Ascending aorta (tissue), 2 donors: ENCODE measurements at places on chromosomes 7 and 10.
A peak's percentile ranks its signal among the peaks of the same experiment; 100 is the strongest.

DNA sequence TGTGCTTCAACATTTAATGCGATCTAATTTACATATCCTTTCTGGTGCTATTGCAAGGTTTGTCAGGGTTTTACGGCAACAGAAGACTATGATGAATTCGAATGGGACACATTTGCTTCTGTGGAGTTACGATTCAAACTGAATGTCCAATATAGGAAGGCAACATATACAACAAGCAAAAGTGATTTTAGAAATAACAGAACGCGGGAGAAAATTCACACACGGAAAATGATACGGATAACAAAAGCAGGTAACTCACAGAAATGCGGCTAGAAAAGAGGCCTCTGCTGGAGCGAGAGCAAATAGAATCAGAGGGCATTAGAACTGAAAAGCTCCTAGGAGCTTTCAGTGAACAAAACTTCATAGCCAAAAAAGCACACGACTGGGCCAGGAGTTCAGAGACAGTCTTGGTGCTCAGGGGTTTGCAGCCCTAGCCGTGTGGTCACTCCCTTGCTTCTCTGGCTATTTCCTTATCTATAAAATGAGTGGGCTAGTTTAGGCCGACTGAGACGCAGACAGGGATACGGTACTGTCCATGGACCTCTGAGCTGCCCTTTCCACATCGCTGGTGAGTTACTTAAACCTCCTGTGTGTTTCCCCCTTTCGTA lies 557 bp upstream of the TAX1BP1 start:
- DNase-seq = no peak

DNA sequence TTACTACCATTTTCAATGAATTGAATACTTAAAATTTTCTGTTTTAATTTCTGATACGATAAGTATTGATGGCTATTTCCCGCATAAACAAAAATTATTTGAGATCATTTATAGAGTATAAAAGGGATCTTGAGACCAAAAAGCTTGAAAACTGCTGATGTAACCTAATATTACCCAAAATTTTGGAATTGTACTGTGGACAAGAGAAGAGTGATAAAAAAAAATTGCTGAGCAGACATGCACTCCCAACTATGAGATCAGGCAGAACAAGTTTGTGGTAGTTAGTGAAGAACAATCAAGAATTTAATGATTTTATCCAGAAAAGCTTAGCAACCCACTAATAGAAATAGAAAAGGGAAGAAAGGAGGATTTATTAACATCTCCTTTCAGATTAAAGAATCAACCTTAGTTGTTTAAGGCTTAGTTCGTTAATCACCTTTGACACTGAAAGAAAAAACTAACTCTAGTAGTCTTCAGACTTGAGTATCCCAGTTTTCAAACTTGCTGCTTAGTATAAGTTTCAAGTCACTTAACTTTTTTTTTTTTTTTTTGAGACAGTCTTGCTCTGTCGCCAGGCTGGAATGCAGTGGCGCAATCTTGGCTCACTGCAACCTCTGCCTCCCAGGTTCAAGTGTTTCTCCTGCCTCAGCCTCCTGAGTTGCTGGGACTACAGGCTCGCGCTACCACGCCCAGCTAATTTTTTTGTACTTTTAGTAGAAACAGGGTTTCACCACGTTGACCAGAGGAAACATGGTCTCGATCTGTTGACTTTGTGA lies 50.6 kb upstream of the ZC3HAV1 start:
- no peak for DNase-seq

DNA sequence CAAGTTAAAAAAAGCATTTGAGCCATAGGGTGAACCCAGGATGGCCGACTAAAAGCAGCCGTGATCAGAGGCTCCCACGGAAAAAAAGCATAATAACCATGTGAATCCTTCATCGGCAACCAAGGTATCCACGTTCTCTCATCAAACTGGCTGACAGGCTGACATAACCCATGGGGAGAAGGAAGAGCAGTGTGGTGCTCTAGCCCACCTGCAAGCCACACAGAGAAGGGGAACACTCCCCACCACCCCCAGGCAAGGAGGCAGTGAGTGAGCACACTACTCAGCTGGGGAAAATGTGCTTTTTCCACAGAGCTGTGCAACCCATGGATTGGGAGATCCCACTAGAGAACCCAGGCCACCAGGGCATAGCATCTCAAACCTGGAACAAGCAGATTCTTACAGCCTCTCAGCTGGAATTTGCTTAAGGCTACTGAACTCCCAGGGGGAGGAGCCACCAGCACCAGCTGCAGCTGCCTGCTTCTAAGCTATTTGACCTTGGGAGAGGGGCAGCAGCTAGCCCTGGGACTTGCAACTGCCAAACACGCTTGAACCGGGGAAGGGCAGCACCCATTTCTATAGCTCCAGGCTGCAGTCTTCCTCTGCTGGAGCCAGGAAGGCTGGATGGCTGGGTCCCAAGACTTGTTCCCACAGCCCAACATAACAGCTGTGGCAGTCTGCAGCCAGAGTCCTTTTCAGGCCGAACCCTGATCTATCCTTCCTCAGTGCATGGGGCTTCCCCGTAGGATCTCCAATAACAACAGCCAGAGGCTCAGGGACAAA lies 178.2 kb upstream of the NRG3 start:
- no peak for DNase-seq

GRCh38 chr7:66145400-66146104 lies 30.9 kb downstream of the CRCP start:
- DNase-seq = no peak

GRCh38 chr7:132685277-132685676 lies 109.0 kb upstream of the PLXNA4 start:
- DNase-seq = no peak

DNA sequence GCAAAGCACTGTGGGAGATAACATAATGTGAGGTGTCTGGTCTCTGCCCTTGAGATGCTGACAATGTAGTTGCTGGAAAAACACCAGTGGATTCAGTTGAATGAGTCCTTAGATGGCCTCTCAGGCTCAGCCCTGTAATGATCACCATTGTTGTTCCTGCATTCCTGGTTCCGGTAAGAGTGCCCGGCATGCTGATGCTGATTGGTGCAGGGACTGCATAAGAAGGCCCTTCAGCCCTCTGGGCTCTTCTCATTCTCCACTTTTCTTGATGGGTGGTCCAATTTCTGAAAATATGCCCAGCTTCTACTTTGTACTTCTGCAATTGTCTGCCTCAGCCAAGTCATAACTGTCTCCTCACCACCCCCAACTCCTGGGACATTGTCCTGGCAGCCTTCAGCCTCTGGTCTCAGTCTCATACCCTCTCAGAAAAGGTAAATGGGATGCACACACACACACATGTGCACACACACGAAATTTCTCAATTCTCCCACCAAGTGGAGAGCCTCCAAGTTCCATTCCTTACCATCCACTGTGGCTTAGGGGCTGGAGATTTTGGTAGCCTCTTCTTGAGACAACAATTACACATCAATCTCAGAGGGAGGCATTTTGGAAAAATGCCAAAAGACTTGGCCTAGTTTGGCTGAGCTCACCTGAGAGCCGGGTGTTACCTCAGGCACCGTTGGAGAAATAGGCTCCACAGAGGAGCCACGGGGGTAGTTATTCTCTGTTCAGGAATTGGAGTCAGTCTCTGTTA lies 314.9 kb downstream of the RPS24 start:
- peak; percentile 43 for DNase-seq

- DNase-seq = no peak
Observed at GRCh38 chr10:27685681-27686080, 59.9 kb downstream of the MKX start.

DNA sequence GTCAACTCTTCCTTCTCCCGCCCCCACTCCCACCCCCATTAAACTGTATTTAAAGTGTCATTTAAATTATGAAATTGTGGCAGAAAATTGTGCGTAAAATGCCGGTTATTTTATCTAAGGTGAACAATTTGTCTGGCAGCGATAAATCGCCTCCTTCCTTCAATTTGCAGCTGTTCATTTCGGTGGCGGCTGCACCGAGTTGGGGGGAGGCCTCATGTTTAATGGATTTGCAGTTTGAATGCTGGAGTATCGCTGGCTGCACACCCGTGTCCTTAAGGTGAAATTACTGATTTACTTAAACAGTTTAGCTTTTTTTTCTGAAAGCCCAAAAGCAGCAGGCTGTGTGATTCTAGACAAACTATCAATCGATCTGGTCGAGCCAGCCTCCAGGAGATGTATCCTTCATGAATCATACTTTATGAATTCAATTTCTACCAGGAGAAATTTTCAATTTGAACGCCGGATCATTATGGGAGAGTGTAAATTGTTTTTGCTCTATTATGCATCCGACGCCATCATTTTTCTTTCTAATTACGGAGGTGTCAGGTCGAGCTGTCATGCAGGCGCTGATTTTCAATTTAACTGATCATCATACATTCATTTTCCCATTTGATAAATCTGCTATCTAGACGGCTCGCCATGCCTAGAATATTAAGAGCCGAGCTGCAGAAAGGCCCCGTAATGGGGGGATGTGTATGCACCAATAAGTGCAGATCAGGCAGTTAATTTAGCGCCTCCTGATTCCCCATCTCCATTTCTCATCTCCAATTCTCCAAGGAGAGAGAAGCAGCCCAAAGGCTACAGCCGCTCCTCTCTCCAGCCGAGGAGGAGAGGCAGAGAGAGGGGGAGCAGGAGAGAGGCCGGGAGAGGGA lies 6.5 kb downstream of the UNCX start:
- DNase-seq = no peak

GRCh38 chr10:131070856-131071255 lies 240.7 kb downstream of the TCERG1L start:
- peak; percentile 40 for DNase-seq

- DNase-seq = no peak
Observed at GRCh38 chr7:132429181-132429580, 147.1 kb downstream of the PLXNA4 start.

GRCh38 chr10:1674501-1674900 lies 62.8 kb downstream of the ADARB2 start:
- DNase-seq = no peak

GRCh38 chr7:120760050-120760449 lies 97.9 kb downstream of the TSPAN12 start:
- DNase-seq = no peak

- no peak for DNase-seq
Observed at GRCh38 chr10:1612908-1613307, 124.4 kb downstream of the ADARB2 start.

DNA sequence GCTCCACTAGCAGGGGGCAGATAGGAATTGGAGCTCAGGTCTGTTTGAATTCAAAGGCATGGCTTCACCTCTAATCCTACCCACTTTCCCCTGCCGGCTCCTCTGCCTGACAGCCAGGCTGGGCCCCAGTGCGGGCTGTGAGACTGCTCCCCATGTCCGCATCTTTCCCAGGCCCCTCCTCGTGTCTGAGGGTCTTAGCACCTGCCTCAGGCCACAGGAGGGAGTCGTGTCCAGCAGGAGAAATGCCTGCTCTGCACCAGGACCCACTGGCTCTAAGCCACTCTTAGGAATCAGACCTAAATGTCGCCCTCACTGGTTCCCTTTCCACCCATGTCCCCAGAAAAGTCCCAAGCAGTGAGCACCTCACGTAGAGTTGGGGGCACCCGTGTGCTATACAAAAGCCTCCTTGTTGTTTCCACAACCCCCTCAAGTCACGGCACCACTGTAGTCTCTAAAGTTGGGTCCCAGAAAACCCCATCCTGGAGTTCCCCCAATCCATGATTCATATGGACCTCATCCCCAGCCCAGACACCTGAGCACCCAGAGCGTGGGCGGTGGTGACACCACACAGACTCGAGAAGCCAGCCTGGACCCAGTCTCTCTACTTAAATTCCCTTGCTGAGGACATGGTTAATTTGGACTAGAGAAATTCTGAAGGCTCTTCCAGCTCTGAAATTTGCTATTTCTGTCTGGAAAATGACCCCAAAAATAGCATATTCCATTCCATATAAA lies 466.4 kb upstream of the ZMIZ1 start:
- no peak for DNase-seq

DNA sequence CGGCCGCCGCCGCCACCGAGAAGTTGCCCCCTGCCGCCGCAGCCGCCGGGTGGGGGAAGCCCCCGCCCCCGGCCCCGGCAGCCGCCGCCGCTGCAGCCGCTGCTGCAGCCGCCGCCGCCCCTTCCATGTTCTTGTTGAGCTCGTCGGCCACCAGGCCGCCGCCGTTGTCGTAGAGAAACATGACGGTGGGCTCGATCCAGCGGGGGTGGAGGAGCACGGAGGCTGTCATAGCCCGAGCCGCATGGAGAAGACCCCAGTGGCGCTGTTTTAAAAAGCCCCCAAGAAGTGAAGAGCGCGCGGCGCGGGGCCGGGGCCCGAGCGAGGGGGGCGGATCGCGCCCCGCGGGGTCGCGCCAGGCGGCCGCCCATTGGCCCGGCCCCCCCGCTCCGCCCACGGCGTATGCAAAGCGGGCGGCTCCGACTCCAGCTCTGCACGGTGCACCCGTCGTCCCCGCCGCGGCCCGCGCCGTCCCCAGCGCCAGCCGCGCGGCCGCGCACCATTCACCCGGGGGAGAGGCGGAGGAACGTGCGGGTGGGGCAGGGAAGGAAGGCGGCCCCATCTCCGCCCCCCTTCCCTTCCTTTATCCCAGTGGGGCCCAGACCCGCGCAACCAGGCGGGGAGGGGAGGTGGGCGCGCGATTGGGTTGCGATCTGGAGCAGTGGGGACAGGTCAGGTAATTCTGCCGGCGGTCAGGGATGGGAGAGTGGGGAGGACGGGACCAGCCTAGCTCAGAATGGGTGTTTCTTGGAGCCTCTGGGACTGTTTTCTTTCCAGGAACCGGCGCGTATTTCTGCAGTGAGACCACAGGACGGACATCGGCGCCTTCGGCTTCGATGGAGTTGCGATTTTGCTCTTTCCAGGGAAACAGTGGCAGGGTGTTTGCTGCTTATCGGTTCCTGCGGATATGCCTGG lies at the start of gene HOXA13:
TSS of gene HOXA13 (minus strand) at position 243 of the 912 bp plus-strand sequence. CDS start at position 229, 14 bp downstream.
- peak; percentile 58 for DNase-seq

- no peak for DNase-seq
Observed at GRCh38 chr10:86661161-86662025, 6.9 kb upstream of the LDB3 start.

- DNase-seq = no peak
Observed at GRCh38 chr7:107150375-107151073, 18.3 kb upstream of the HBP1 start.

DNA sequence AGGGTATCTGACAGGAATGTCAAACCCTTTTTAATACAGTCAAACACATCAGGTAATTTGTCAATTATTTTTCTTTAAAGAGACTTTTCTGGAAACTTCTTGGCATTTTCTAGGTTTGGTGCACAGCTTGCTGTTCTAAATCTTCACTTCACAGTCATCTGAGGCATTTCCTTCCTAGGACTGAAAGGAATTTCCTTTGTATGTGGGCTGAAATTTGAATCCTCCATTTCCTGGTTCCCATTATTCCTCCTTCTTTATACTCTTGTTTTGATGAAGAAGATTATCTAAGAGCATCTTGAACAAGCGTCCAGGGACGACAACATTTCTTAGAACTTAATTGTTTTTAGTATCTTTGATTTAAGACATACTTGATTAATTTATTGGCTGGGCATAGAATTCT lies 24.9 kb downstream of the CALD1 start:
- DNase-seq = no peak

DNA sequence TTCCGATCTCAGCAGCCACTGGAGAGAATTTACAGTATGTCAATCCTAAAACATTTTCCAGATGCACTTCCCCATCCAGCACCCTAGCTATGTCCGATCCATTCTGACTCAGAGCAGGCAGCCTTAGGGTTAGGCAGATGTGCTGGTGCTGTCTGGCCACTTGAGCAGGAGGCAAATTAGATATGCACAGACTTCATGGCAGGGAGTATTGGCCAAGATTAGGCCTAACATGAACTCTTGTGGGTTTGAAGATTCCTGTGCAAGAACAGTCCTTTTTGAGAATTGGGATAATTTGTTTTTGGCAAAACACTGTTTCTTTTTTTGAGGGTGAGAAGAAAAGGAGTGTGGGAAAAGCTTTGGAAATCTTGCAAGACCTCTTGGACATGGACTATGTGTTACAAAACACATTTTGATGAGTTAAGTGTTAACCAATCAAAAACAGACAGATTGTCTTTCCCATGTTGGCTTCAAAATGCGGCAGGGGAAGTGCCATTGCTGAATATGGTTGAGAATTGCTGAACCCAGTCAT lies 218.6 kb upstream of the INHBA start:
- no peak for DNase-seq
